Femur (tissue), 1 donor: ENCODE measurements at places on chromosomes 6 and 20.
A peak's percentile ranks its signal among the peaks of the same experiment; 100 is the strongest.

DNA sequence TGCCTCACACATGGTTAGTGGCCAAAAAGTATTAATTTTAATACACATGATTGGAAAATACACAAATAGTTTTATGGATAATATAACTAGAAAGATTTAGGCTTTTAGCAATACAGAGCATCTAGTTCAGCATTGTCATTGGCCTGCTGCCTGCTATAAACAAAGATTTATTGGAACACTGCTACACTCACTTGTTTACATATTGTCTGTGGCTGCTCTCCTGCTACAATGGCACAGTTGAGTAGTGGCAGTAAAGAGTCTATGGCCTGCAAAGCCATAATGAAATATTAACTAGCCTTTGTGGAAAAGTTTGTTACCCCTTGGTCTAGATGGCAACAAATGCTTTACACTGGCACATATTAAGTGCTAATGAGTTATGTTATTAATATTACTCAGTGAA lies 37.8 kb downstream of the ZNF451 start:
- no peak for DNase-seq

- DNase-seq, result no peak
Measured at GRCh38 chr6:119499797-119500196, 150.2 kb upstream of the MAN1A1 start.

- no peak for DNase-seq
Measured at GRCh38 chr20:21614980-21615379, 90.5 kb upstream of the PAX1 start.

GRCh38 chr6:5085648-5086293 lies 630 bp downstream of the PPP1R3G start:
- peak; percentile 73 for DNase-seq

DNA sequence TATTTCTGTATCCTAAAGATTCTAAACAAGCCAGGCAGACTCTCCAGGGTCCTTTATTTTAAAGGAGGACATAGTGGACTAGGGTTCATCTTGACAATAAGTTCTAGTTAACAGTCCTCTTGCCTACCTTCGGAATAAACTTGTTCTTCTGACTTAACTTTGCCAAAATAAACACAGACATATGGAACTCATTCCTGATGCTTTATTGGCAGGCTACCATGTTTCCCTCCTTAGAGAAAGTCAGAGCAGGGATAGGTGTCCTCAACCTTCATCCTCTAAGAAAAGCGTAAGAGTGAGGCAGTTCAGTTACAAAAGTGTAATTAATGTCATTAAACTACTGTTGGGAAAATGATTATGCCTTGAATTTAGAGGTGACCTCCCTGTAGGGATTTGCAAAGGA lies 46.9 kb upstream of the NRSN1 start:
- DNase-seq, result no peak

GRCh38 chr20:43832096-43832816 lies 82.4 kb upstream of the TOX2 start:
- DNase-seq, result no peak

- DNase-seq, result no peak
Measured at GRCh38 chr6:141488488-141488887, 644.2 kb upstream of the GJE1 start.

DNA sequence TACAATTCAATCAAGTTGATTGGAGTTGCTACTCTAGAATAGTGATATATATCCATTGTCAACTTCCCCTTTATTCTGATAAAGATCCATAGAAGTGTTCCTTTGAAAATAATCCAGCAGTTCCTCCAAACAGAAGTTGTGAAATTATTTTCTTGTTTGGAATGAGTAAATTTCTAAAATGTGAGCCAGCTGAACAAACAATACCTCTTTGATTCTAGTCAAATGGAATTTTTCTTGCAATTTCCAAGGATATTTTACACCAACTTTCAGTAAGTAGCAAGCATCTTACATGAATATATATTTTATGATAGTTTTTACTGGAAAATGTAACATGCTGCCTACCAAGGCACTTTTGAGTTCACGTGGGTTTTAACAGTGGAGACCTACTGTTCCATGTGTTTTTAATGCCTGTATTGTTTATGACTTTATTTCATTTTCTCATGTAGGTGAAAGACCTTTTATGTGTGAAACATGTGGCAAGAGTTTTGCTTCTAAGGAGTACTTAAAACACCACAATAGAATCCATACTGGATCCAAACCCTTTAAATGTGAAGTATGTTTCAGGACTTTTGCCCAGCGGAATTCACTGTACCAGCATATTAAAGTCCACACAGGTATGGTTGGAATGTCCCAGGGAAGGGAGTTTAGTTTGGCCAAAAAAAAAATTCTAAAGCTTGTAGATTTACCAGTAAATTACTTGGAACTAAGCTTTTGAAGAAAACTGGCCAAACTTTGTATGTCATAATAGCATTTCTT lies 6.5 kb downstream of the GZF1 start:
- DNase-seq, result no peak

- DNase-seq, result peak; percentile 40
Measured at GRCh38 chr6:43951063-43951755, 176.0 kb downstream of the MRPL14 start.
